ENCODE measurements at places on chromosomes 11 and 22. TPM values are rescaled to one million over a fixed set of nuclear protein-coding genes. Genes with fewer than 3 reads are reported as not detected.
A peak's percentile ranks its signal among the peaks of the same experiment; 100 is the strongest.

The LGR4 gene
- total RNA-seq = 56.1 TPM

The MRPL23 gene
- total RNA-seq = 84.9 TPM

The RASGRP2 gene
- total RNA-seq = 0.29 TPM

The OR51F2 gene
- not detected for total RNA-seq

The OLFML1 gene
- total RNA-seq = 33.0 TPM

The TMEM45B gene
- not detected for total RNA-seq

The SLC22A12 gene
- not detected for total RNA-seq

DNA sequence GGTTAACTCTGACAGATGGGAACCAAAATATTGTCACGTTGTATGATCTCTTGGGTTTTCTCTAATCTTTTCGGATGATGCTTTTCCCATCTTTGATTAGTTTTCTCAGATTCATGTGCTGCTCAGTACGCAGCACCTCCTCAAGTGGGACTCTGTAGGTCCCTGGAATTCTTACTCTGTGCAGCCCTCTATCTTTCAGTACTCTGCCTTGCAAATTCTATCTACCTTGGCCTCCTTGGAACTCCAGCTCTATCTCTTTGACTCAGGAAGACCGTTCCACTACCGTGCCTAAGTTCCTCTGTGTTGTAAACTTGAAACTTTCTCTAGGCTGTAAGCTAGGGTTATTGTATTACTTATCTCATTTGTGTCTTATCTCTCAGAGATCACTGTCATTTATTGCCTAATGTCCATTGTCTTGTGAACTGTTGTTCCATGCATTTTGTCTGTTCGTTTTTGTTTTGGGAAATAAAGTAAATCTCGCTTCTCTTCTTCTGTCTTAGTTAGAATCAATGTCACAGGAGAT is 20.1 kb upstream of the CHORDC1 start:
- DNase-seq = no peak

GRCh38 chr11:76107971-76108370 is 98.3 kb downstream of the WNT11 start:
- no peak for DNase-seq

- no peak for DNase-seq
These were observed 62.9 kb upstream of the B3GAT1 start for GRCh38 chr11:134474942-134475341.

- no peak for DNase-seq
These were observed 17.7 kb downstream of the APLP2 start for GRCh38 chr11:130087294-130087926.

- DNase-seq = peak; percentile 90
These were observed at the start of gene CYB5R2 for GRCh38 chr11:7672960-7673723. CYB5R2 (minus strand) TSS chr11:7673500; CDS start chr11:7672825, 675 bp downstream.

- no peak for DNase-seq
These were observed 59.0 kb upstream of the TBCEL start for GRCh38 chr11:120964857-120965256.

DNA sequence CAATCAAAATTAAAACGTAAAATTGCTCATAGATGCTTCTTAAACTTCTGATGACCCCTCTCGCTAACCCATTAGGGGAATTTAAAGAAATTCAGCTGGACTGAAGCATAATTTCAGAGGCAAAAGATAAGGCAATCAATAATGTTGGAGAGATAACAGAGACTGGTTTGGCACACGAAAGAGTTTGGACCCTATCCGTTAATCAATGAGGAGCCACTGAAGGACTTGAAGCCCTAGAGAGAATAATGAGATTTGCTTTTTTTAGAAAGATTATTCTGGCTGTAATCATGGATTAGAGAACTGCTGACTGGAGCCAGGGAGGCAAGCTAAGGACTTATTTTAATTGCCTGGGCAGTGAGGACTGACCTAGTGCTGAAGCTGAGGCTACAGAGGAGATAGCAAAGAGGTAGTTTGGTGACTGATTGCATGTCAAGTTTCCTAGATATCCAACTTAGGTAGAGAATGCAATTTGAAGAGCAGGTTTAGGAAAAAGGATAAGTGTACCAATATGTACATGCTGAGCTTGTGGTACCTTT is 11.9 kb upstream of the ARHGAP42 start:
- no peak for DNase-seq

DNA sequence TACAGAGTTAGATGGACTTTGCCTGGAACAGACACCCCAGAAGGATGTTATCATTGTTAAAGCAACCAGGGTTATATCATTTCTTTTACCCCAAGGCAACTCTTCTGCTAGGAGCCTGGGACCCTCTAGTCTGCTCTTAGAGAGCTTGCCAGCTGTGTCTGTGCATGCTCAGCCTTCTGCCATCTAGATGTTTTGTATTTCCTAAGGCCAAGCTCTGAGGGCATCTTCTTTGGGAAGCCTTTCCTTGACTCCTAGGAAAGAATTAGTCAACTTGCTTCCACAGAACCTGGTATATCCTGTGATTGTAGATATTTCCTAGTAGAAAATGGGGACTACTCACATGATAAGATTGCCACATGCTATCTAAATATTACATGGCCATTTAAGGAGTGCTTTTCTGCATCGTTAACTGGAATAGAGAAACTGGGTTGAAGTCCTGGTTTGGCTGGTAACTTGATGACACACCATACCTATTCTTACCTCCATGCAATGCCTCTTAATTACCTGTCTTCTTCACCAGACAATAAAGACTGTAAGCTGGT is 87.6 kb downstream of the STIM1 start:
- peak; percentile 42 for DNase-seq

DNA sequence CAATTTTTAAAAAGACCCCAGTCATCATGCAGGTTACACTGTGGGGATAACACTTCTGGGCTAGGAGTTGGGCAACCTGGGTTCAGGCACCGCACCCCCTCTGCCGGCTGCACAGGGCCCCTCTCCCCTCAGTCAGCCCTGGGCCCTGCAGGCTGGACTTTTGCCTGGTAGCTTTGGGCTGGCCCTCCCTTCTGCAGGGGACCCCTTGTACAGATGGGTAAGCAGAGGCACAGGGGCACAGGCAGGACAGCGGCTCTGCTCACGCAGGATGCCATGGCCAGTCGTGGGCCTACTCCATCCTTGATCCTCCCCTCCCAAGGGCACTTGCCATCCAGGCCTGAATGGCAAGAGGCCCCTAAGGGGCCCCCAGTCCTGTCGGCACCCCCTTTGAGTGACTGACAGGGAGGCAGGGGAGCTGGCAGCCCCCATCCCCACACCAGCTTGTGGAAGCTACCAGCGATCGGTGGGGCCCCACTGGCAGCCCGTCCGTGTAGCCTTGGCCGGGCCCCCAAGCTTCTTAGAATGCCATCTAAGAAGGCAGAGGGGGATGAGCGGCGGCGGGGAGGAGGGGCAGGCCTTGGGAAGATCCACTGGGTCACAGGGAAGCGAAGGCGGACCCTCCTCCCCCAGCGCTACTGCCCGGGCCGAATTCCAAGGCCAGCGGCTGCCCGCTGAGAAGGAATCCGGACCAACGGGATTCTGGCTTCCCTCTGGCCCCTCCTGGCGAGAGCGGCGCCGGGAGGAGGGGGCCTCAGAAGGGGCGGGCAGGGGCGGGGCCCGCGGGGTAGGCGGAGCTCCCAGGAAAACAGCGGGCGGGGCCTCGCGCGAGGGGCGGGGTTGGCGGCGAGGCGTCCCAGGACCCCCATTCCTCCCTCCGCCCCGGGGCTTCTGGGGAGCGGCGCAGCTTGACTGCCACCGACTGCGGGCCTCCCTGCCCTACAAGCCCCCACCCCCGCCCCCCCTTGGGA is 6.8 kb upstream of the CHKA start:
- peak; percentile 93 for DNase-seq

DNA sequence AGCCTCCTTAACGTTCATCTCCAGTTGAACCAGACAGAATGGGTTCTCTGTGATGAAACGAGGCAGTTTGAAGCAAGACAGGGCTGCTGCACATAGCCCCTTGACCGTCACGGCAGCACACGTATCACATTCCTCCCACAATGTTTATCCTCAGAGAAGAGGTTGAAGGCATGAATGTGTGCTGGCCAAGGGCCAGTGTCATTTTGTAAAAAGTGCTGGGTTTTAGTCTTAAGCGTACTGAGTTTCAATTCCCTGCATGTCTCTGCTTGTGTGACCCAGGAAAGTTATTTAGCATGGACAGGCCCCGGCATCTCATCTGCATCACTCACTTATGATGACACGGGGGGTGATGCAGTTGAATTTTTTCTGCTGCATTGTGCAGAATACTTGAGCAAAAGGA is 31.6 kb downstream of the TTC12 start:
- DNase-seq = no peak

DNA sequence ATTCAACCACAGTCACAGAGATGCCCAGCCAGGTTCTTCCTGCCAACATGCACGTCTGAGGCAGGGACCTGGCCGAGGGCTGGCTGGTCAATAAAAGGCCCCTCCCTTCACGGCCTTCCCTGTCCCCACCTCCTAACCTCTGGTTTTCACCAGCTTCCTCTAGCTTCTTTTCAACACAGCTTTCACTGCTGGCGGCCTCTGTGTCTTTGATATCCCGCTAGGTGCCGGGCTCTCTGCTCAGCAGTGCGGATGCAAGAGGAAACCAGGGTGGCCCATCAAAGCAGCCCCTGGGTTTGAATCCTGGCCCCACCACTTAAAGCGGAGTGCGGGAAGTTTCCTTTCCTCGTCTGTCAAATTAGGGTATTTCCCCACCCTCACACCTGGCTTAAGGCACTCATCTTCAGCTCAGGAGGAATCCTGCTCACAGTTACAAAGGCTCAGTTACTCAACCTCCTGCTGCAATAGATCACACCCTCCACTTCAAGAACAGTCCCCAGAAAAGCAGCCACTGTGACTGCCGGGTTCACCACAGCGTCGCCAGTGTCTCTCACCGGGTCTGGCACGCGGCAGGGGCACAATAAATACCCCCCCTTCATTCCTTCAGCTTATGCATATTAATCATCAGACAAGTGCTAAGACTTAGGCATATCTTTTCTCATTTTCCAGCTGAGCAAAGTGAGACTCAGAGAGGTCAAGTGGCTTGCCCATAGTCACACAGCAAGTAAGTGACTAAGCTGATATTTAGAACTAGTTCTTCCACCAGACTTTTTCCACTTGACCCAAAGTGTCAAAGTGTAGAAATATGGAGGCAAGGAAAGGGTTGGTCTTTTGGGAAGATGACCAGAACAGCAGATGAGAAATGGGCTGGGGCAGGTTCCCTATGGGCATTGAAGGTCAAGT is 45.7 kb downstream of the TXN2 start:
- peak; percentile 36 for DNase-seq

DNA sequence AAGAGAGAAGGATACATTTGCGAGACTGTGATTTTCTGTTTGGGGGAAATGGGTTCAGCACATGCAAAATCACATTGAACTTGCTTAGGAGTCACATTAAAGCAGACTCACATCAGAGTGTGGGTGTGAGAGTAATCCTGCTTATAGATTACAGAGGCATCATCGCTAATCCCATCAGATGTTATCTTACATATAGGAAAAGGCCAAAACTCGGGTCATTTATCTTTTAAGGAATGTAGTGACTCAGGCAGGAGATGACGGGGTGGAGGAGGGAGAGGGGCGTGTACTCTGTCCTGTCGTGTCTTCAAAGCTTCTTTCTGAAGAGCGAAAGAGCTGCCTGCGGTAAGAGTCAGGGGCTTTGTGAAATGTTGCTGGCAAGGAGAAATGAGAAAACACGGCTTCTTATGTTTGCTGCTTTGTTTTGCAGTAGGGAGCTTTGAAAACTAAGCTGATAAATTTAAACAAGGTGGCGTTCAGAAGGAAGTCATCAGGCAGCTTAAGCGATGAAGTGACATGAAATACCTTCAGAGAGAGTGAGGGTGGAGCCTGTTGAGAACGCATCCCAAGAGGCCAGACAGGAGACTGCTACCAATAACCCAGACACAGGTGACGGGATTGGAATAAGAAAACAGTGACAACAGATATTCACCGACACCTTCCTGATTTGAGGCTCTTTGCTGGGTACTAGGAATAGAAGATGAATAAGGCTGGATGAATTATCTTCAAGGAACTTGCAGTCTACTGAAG is 2.2 kb upstream of the C11orf16 start:
- DNase-seq = peak; percentile 89

GRCh38 chr22:21624120-21624879 is 5.5 kb downstream of the YDJC start:
- DNase-seq = peak; percentile 84

DNA sequence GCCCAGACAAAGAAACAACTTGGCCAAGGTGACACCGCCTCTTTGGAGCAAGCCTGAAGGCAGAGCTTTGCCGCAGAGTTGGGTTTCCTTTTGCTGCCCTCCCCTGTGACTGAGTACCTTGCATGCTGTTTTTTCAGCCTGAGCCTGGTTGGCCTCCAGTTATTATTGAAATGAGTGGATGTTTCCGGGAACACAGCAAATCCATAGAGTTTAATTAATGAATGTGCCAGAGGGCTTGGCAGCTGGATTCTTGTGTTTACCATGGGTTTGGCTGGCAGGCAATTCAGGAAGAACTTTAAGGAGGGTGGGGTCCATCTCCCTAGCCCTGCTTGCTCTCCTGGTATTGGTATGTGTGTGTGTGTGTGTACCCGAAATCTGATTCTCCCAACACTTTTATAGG is 65.6 kb upstream of the CRYBB3 start:
- DNase-seq = no peak

- peak; percentile 92 for DNase-seq
These were observed 21.7 kb downstream of the MIAT start for GRCh38 chr22:26679003-26679629.

Data from osteoblast (primary cell).